ENCODE measurements at places on chromosomes 4 and X.

DNA sequence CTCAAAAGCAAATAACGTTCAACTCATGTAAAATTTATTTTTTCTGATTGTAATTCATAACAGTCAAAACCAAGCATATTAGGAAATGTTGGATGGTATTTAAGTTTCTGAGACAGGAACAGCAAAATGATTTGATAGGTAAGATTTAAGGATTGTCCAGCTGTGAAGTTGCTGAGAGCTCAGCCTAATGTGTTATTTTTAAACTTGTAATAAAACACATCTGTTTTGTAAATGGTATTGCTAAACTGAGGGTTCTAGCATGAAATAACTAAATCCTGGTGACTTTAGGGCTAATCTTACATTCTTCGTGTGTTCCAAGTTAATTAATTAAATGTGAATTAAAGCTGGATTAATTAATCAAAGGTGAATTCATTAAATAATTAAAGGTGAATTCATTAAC is 13.3 kb downstream of the TLR10 start:
- no peak for DNase-seq

DNA sequence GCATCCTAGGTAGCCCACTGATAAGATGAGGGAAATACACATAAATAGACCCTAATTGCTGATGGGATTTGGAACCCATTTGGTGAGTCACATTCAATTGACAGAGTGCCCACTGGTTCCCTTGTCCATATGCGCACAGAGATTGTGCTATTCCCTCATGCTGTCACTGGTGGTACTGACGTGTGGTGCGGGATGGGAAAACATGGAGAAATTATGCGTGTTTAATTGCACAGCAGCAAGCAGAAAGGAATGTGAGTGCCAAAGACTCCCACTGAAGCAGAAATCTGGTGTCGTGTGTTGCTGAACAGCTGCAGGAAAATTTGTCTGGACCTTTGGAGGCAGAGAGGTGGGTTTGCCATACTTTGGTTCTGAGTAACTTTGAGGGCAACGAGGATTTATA is 92.2 kb downstream of the NHSL2 start:
- no peak for DNase-seq

DNA sequence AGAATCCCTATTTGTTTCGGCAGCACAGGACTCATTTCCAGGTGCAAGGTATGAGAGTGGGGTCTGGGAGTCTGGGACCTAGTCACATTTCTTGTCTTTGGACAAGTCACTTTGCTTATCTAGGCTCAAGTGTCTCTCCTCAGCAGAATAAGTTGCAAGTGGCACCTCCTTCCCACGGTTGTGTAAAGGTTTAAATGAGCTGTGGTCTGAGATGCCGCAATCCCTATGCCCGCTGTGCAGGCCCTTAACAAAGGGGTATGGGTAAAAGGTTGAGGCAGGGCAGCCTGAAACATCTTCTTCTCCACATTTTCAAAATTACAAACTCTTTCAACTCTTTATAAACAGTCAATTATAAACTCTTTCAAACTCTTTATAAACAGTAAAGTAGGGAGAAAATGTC is 93.7 kb downstream of the RTL5 start:
- DNase-seq, result no peak

- no peak for DNase-seq
Measured at GRCh38 chr4:144190009-144190408, 49.5 kb upstream of the GYPA start.

GRCh38 chr4:187268940-187269339 is 545.3 kb upstream of the FAT1 start:
- no peak for DNase-seq

DNA sequence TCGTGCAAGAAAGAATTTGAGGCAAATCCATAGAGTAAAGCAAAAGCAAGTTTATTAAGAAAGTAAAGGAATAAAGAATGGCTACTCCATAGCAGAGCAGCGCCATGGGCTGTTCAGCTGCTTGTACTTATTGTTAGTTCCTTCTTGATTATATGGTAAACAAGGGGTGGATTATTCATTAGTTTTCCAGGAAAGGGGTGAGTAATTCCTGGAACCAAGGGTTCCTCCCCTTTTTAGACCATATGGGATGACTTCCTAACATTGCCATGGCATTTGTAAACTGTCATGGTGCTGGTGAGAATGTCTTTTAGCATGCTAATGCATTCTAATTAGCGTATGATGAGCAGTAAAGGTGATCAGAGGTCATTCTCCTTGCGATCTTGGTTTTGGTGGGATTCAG is 23.5 kb upstream of the CEP135 start:
- no peak for DNase-seq
